SK-N-DZ (cell line): ENCODE measurements at places on chromosomes 7 and 10.

GRCh38 chr10:17479822-17480221, 25.4 kb upstream of the ST8SIA6 start:
- DNase-seq, result no peak

GRCh38 chr10:131886237-131886636, 14.6 kb upstream of the PPP2R2D start:
- no peak for DNase-seq

- DNase-seq, result no peak
Measured at GRCh38 chr7:135793841-135794240, 45.2 kb upstream of the FAM180A start.

- no peak for DNase-seq
Measured at GRCh38 chr10:69254877-69255276, 23.4 kb upstream of the HK1 start.
